ENCODE measurements at places on chromosomes 1 and 21.

- DNase-seq: no peak
These were observed 91.4 kb downstream of the GPR161 start for GRCh38 chr1:168045311-168045710.

DNA sequence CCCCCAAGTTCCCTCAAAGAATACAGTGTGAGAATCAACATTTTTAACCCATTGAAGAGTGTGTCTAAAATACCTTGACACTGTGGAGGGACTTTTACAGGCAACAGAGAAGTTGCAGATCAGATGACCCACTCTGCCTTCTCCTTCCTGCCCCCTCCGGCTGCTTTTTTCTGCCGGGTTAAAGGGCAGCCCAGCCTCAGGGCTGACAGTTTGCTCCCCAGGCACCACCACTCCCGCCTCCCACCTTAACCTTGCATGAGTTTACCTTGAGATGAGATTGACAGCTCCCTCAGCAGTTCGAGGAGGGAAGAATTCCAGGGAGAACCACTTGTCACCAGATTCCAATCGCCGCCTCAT lies 3.2 kb downstream of the MTHFR start:
- DNase-seq: no peak

DNA sequence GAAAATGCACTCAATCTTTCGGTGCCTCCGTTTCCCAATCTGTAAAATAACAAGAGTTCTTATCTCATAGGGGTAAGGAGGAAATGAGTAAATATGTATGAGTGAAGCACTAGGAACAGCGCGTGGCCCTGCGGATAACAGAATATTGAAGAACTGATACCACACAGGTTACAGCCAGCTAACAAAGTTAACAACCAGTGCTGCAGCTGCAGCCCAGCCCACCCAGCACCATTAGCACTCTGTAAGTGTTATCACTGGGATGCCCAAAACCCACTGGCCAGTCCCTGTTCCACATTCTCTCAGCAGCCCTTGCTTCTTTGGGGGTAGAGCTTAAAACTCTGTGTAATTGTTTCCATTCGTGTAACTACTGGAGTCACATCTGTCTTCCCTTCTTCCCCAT lies 89.5 kb downstream of the VWA5B1 start:
- no peak for DNase-seq

DNA sequence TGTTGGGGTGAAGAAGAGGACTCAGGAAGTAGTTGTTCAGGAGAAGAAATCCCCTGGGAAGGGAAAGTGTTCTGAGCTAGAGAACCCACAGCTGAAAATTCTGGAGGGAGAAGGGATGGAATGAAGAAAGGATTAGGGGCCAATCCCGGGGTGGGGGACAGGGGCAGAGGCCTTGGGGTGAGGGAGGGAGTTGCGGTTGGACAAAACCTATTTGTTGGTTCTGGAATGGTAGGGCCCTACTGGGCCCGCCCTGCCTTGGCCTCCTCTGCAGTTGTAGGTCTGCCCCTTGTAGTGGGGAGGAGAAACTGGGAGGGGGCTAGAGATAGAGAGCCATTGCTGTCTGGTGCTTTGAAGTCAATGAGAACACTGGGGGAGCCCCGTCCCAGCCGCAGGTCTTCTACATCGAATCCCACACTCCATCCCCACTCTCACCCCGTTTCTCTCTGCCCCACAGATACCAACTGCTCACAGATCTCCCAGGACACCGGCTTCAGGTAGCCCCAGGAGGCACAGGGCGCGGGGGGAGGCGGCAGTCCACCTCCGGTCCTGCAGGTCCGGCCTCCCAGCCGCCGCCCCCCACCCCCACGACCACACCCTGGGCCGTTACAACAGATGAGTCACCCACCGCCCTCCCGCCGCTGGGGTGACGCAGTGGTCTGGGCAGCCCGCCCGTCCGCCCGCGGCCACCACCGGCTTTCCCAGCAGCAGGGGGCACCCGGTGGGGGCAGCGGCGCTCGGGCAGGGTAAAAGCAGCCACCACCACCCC lies 1.1 kb downstream of the TAGLN2 start:
- DNase-seq: no peak

DNA sequence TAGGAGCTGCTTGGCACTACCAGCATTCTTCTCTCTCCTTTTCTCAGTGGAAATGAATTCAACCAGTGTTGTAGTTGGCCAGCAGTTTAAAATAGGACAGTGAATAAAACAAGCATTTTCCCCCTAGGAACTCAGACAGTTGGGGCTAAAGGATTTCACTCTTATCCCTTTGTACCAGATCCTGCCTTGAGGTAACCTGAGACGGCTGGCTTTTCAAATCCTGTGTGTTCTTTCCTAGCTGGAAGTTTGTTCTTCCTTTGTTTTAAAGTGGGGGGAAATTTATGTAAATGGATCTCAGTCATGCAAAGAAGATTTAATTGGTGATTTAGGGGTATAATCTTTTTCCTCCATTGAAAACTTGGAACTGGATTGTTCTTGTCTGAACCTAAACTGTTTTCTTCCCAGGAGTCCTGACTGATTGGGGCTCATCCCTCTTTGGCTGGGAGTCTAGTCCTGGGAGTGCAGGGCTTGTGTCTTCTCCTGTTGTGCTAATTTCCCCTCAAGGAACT lies 23.3 kb downstream of the ZP4 start:
- no peak for DNase-seq

DNA sequence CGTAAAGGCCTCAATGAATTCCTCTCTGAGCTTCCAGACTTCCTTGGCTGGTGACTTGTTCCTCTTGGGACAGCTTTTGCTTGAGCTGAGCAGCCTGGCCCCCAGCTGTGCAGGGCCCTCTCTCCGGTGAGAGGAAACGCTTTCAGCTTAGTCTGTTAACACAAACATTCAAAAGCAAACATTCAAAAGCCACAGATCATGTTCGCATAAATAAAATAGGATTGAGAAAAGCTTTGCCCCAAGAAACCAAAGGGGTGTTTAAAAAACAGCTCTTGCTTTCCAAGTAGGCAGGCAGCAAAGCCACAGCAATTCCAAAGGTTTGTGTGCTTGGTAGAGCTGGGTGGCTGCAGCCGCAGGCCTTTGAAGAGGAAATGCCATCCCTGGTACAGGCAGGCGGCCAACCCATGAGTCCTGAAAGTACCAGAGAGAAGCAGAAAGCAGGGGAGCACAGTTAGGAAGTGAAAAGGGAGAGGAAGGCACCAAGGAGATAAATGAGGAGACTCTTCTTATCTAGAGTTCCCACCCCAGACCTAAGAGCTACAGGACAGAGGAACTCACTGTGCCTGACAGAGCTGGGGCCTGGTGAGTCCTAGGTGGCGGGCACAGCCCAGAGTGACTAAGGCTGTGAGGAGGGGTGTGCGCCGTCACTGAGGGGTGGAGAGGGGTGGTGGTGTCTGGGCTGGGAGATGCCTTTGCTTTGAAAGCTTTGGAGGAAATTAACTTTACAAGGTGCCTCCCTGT lies 48.4 kb downstream of the CCN1 start:
- DNase-seq: no peak

Measured in cortex of kidney (tissue), 1 donor.